GM23248 (cell line): ENCODE measurements at places on chromosomes 12 and 14. TPM values are rescaled to one million over a fixed set of nuclear protein-coding genes. Genes with fewer than 3 reads are reported as not detected.
A peak's percentile ranks its signal among the peaks of the same experiment; 100 is the strongest.

LPCAT3 gene
- total RNA-seq = 7.7 and 11.8 TPM in 2 replicates

GRCh38 chr14:96275177-96276112, 19.4 kb downstream of the BDKRB1 start:
- H3K27me3 ChIP-seq = no peaks in the 10 kb centered on the region
- H3K36me3 ChIP-seq = 0 out of 2 replicates have a peak, but pooled peaks cover 3% of the 10 kb centered on the region
- DNase-seq = peak; percentile 83

RD3L gene
- total RNA-seq = not detected in 2 replicates

GRCh38 chr12:10227648-10228047, 15.0 kb downstream of the GABARAPL1 start:
- no peaks in the 10 kb centered on the region for H3K4me1 ChIP-seq
- H3K27me3 ChIP-seq = no peaks in the 10 kb centered on the region
- no peak overlapping the region for H3K27ac ChIP-seq
- H3K4me3 ChIP-seq = no peak overlapping the region

DNA sequence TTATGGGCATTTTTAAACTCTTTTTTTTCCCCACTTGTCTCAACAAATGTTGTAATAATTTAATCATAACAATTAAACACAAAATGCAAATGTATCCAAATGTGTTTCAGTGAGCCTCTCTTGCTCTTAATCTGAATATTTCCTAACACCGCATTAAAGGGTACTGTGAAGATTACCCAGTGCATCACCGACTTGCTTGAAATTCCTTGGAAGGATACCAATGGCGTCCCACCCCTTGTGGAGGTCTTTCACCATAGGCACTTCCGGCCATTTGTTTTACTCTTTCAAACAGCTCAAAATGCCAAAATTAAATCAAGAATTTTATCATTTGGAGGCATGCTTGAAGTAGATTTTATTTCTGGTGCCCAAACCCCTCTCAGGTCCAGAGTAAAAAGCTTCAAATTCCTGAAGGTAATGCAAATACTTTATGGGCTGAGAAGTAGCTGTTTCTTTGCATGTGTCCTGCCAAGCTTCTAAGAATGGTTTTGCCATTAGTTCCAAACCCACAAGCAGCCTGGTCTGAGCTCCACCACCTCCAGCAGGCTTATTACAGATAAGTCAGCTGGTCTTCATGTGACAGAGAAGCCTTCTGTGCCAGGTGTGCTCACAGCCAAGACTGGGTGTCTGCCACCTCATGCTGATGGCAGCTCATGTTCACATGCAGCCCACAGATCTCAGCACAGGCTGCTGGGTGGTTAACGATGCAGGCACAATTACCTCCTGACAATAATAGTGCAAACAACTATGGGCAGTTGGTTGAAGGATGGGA, 16.4 kb upstream of the NUDT4 start:
- H3K27ac ChIP-seq = peak overlapping the region; percentile 71
- H3K4me3 ChIP-seq = no peak overlapping the region
- no peaks in the 10 kb centered on the region for H3K27me3 ChIP-seq
- peaks cover 19% of the 10 kb centered on the region for H3K4me1 ChIP-seq

DNA sequence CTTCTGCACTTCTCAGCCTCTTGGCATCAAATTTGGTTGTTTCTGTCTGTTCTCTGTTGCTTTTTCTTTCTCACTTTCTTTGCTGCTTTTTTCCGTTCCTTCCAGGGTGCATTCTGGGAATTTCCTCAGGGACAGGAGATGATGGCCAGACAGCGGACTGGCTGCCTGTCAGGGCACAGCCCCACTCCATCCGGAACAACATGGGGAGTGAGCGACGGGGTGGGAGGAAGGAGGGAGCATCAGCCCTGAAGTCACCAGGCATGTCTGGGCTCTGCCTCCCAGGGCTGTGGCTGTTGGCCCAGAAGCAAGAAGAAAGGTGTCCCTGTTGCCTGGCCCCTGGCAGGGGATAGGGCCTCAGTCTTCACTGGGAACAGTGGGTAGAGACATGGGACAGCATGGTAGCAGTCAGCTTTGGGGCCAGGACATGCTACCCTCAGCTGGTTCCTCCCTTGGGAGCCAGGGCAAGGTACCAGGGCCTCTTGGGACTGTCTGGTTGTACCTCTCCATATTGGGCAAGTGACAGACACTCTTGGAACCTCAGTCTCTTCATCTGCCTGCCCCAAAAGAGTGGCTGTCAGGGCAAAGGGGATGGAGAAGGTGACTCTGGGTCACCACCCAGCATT, 8.6 kb downstream of the PGF start:
- peaks cover 6% of the 10 kb centered on the region for H3K4me1 ChIP-seq
- no peak overlapping the region for H3K4me3 ChIP-seq
- no peaks in the 10 kb centered on the region for H3K27me3 ChIP-seq
- H3K27ac ChIP-seq = no peak overlapping the region
